Left lung (tissue), 14 donors: ENCODE measurements at places on chromosomes 6 and 20. TPM values are rescaled to one million over a fixed set of nuclear protein-coding genes. Genes with fewer than 3 reads are reported as not detected.

Gene IMPG1
- not detected for total RNA-seq

GRCh38 chr6:3236005-3236404 is 8.6 kb upstream of the TUBB2B start:
- H3K27ac ChIP-seq: no peak overlapping the region
- H3K36me3 ChIP-seq: no peaks in the 10 kb centered on the region
- peaks cover 77% of the 10 kb centered on the region for H3K27me3 ChIP-seq
- H3K4me3 ChIP-seq: no peak overlapping the region
- H3K4me1 ChIP-seq: peaks cover 13% of the 10 kb centered on the region

GRCh38 chr6:166286839-166287271 is 21.3 kb downstream of the PRR18 start:
- no peaks in the 10 kb centered on the region for H3K36me3 ChIP-seq
- no peak for DNase-seq
- H3K4me1 ChIP-seq: no peaks in the 10 kb centered on the region
- no peak overlapping the region for H3K27ac ChIP-seq

GRCh38 chr6:13004601-13005000 is 288.0 kb downstream of the PHACTR1 start:
- no peaks in the 10 kb centered on the region for H3K4me1 ChIP-seq
- no peaks in the 10 kb centered on the region for H3K36me3 ChIP-seq
- no peak overlapping the region for H3K27ac ChIP-seq
- H3K27me3 ChIP-seq: no peaks in the 10 kb centered on the region
- no peak for DNase-seq
- no peak overlapping the region for H3K4me3 ChIP-seq

- H3K27ac ChIP-seq: no peak overlapping the region
- peaks cover 13% of the 10 kb centered on the region for H3K4me1 ChIP-seq
- H3K4me3 ChIP-seq: no peak overlapping the region
These were observed 4.0 kb upstream of the SCUBE3 start for GRCh38 chr6:35209622-35210247.
